WTC11 (cell line): ENCODE measurements at places on chromosomes 3 and 15. TPM values are rescaled to one million over a fixed set of nuclear protein-coding genes. Genes with fewer than 3 reads are reported as not detected.
A peak's percentile ranks its signal among the peaks of the same experiment; 100 is the strongest.

GRCh38 chr3:50588759-50589433 lies 19.6 kb downstream of the HEMK1 start:
- DNase-seq = no peak

- DNase-seq = no peak
These were observed 47.8 kb upstream of the CDAN1 start for GRCh38 chr15:42784705-42785104.

GRCh38 chr3:11154036-11154952 lies at the start of gene HRH1:
Gene HRH1, plus strand, starts transcription at chr3:11154493. Its CDS starts 104,545 bp downstream, at chr3:11259038.
- DNase-seq = peak; percentile 29

GRCh38 chr3:171116824-171117395 lies 90.4 kb upstream of the SLC2A2 start:
- no peak for DNase-seq

GRCh38 chr3:134453631-134454030 lies 32.2 kb downstream of the ANAPC13 start:
- DNase-seq = peak; percentile 48

- no peak for DNase-seq
These were observed 5.3 kb downstream of the TXNRD3 start for GRCh38 chr3:126649556-126650092.

The DUOXA2 gene
- total RNA-seq = 0.11 TPM in 1 of 3 replicates, not detected in the others

The ADAMTSL3 gene
- total RNA-seq = 1.1 to 1.8 TPM (median 1.7 TPM) in 3 replicates

GRCh38 chr15:34331809-34332208 lies 5.8 kb downstream of the SLC12A6 start:
- DNase-seq = no peak

The APOD gene
- total RNA-seq = 0.18 TPM in 1 of 3 replicates, not detected in the others

DNA sequence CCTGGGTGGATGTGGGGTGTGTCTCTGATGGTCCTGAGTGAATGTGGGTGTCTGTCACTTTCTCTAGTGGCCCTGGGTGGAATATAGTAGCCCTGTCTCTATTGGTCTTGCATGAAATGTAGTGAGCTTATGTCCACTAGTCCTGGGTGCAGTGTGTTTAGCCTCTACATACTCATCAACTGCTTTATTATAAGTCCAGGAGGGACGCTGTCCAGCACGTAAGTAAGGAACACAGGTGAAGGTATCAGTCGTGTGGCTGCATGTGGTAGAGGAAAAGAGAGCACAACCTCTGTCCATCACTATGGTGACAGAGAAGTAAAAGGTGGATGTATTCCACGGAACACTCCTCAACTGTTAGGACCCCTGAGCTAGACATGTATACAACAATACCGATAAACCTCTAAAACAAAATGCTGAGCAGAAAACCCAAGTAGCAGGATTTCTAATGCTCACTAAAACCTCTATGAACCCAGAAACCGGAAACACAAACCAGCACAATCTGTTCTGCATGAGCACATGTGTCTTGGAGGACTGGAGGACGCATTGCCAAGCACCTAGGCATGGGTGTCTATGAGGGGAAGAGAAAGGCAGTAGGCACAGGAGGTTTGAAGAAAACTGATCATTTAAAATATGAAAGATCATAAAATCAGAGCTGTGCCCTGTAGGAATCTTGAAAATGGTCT lies 11.0 kb downstream of the LTF start:
- DNase-seq = no peak

The MOBP gene
- total RNA-seq = 0.13 to 0.39 TPM in 2 of 3 replicates, not detected in the other

The TMA7 gene
- 281 to 318 TPM (median 285 TPM) in 3 replicates for total RNA-seq

The ARGFX gene
- total RNA-seq = not detected in 3 replicates

DNA sequence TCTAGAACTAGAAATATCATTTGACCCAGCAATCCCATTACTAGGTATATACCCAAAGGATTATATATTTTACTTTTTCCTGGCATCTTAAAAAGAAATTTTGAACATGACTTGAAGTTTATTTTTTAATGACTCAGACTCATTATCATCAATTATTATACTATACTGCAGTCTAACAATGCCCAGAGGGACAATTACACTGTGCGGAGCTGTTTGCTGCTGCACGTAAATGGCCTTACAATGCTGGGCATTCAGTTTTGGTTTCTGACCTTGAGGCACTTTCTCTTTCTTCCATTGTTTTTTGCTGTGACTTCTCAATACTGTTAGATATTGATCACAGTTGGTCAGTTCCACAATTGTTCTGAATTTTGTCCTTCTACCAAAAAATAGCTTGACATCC lies 128.8 kb downstream of the GBE1 start:
- no peak for DNase-seq

DNA sequence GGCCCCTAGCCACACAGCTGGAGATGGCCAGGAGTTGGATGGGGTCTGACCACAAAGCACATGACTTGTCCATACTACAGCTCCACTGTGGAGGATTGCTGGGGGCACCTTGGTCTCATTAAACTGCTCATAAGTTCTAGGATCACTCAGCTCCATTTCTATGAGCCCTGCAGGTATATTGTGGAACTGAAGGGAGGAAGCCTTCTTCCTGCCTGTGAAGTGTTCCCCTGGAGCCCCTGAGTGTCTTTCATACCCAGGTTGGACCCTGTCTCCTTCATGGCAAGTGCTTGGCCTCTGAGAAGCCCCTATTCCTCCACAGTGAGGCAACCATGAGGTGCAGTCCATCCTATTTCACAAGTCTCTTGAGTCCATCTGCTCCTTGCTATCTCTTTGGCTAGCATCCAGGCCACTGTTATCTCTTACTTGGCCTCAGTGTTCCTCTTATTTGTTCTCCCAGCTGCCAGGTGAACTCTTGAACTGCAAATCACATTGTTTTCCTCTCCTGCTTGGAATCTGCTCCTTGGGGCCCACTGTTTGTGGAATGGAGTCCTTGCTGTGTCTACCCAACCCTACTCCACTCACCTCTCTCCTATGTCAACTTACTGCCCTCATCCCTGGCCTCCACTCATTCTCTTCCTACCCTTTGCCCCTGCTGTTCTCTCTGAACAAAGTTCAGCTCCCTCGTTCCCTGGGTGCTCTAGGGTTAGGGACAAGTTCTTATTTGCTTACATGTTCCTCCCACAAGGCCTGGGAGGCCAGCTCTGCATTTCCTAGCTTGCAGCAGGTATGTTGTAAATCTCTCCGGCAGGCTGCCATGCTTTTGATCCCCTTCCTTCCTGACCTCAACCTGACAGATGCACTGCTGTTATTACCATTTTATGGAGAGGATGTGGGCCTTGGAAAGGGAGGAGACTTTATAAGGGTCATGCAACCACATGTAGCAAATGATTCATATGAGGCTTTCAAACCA lies 1.2 kb downstream of the ACOX2 start:
- no peak for DNase-seq

DNA sequence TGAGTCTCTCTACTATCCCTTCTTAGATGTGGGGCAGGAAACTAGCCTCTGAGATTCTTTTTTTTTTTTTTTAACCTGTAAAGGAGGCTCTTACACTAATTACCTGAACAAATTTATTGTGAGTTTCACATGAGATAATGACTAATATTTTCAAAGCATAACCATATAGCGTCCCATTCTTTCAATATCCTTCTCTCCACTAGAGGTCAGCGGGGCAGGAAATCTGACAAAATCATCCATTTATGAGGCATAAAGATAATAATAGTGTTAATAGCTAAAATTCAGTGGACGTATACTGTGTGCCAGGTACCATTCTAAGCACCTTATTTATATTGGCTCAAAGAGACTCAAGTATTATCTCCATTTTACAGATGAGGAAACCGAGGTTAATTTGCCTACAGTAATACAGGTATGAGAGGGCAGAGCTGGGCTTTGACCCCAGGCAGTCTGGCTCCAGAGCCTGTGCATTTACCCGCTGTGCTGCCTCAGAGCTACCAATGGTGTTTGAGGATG lies 16.3 kb upstream of the SMAD6 start:
- DNase-seq = no peak

DNA sequence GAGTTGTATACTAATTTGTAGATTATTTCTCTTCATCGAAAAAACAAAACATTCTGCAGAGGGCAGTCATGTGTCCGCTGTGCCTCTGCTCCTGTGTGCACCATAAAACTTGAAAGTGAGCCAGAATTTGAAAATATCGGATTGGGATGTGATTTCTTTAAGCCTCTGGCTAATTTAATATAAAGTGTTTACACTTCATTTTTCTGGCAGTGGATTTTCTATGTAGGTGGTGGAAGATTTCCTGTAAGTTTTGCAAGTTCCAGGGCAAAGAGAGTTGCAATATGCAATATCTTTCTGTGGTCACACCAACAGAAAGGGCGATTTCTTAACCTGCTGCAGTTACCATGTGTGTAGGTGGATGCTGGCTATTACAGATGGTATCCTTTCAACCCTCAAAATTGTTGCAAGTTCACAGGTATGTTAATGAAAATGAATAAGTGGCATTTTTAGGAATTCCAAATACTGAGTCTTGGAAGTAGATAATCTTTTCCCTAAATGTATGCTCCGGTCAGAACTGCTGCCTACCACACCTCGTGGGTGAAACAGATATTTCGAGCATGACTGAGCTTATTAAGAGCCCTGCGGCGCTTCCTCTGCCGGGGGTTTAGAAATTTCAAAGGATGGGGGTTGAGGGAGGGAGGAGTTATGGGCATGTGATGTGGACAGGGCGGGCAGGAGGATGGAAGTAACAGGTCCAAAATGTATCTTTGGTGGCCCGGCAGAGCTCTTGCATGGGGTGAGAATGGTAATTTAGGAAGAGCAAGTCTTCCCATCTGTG lies 134.0 kb downstream of the PGPEP1L start:
- DNase-seq = no peak

- DNase-seq = no peak
These were observed 192.0 kb downstream of the ATP10A start for GRCh38 chr15:25671132-25671531.

The IMP3 gene
- total RNA-seq = 93.7 to 107 TPM (median 94.8 TPM) in 3 replicates

The P2RY13 gene
- total RNA-seq = not detected in 3 replicates

- DNase-seq = no peak
These were observed 49.5 kb downstream of the SMAD6 start for GRCh38 chr15:66751579-66751978.

DNA sequence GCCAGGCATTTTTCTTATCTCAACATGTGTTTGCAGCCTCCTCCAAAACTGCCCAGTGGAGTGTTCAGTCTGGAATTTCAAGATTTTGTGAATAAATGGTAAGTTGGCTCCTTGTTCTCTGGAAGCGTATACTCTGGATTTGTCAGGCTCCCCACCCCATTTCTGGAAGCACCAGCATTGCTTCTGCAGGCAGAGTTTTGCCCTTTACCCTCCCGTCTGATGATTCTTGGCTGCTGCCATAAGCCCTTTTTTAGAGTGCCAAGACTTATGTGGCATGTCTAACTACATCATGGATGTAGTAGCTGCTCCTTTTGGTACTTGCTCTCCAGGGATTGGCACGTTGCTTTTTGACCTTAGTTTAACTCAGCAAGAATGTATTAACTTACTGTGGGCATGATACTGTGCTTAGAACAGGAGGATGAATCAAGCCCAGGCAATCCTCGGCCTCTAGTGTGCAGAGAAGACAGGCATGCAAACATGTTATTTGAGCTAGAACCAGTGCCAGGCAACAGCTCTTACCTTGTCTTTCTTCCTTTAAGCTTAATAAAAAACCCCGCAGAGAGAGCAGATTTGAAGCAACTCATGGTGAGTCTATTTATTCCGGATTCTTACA lies 8.3 kb downstream of the SNAPC5 start:
- no peak for DNase-seq

- no peak for DNase-seq
These were observed 78.3 kb downstream of the EEFSEC start for GRCh38 chr3:128231606-128232005.

GRCh38 chr3:22089284-22089683 lies 338.3 kb upstream of the ZNF385D start:
- peak; percentile 21 for DNase-seq

GRCh38 chr3:88151358-88151757 lies 1.6 kb downstream of the C3orf38 start:
- DNase-seq = no peak

The SLC2A2 gene
- total RNA-seq = 0.16 TPM in 1 of 3 replicates, not detected in the others
